ENCODE measurements at places on chromosomes 13 and 19. TPM values are rescaled to one million over a fixed set of nuclear protein-coding genes. Genes with fewer than 3 reads are reported as not detected.

DNA sequence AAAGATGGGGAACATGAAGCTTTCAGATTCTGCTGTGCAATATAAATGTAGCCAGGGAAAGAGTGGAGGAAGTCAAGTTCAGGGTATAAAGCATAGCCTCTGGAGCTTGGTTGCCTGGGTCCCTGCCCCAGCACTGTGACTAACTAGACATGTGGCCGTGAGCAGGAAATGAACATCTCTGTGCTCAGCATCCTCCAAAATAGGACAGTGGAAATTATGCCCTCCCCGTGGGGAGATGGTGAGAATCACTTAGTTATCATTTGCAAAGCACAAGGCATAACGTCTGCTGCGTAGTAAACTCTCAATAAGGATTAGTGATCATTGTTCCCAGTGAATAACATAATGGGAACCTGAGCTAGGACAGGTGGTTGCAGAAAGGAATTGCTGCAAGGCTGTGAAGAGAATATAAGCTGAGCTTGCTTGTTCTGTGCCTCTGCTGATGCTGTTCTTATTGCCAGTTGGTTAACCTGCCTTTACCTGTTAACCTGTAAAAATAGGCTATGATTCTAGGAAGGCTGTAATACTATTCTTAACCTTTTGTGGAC lies 441.0 kb downstream of the COG6 start:
- DNase-seq: no peak

- DNase-seq: no peak
Measured at GRCh38 chr13:26719356-26719945, 41.1 kb downstream of the GPR12 start.

DNA sequence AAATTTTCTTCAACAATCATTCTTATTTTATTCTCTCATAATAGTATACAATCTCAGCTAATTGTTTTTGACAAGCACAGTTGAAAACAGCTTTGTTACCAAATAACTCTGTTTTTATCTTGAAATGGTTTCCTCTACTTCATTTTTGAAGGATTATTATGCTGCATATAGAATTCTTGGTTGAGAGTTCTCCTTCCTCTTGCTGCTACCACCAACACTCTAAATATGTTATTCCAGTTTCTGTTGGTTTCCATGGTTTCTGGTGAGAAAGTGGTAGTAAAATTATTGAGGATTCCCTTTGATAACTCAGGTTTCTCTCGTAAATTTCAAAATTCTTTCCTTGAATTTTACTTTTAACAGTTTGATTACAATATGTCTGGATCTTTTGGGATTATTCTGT lies 1725.9 kb downstream of the PCDH9 start:
- DNase-seq: no peak

GRCh38 chr13:35349673-35350278 lies 126.7 kb downstream of the MAB21L1 start:
- DNase-seq: no peak

DNA sequence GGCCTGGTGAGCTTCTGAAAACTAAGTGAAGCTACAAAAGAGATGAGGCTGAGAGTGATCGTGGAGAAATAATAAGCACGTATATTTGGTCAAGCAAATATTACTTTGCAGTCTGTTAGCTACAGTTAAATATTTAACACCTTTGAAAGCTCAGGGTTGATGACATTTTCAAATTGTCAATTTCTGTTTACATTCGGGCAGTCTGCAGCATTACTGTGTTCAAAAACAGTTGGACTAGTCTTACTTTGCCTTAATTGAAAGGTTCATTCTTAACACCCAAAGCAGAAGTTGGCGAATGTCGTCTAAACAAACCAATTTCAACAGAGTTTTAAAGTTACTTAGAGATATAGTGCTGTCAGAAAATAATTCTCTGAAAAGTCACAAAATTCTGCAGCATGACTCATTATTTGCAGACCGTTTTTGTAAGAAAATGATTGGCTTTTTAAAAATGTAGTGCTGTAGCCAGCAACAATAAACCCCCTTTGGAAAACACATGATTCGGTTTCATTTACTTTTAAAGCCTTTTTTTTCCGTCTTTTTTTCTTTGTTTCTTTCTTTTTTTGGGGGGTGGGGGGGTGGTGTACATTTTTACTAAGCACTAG lies 549.0 kb downstream of the GPC6 start:
- no peak for DNase-seq

DNA sequence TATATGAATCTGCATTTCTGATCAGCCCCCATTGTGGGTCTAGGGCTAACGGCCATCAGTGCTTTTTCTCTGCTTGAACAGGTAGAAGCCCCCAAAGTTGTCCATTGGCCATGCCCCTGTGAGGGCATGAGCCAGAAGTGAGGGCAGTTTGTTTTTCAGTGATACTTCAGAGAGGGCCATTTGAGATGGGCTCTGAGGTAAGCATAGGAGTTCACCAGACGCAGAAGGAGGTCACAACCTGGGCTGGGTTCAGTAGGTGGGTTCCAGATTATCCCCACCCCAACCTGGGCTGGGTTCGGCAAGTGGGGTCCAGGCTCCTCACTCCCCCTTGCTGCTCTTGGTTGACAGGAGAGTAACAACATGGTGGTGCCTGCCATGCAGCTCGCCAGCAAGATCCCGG lies 33.4 kb downstream of the MAU2 start:
- DNase-seq: no peak

- DNase-seq: no peak
Measured at GRCh38 chr19:51293571-51294210, 17.8 kb upstream of the IGLON5 start.

- no peak for DNase-seq
Measured at GRCh38 chr19:31733591-31733990, 384.4 kb upstream of the TSHZ3 start.

ZNF225 gene
- 3.0 TPM for total RNA-seq

Measured in Right ventricle myocardium superior (tissue), 1 donor.